ENCODE measurements at places on chromosomes 3 and 15. TPM values are rescaled to one million over a fixed set of nuclear protein-coding genes. Genes with fewer than 3 reads are reported as not detected.

DNA sequence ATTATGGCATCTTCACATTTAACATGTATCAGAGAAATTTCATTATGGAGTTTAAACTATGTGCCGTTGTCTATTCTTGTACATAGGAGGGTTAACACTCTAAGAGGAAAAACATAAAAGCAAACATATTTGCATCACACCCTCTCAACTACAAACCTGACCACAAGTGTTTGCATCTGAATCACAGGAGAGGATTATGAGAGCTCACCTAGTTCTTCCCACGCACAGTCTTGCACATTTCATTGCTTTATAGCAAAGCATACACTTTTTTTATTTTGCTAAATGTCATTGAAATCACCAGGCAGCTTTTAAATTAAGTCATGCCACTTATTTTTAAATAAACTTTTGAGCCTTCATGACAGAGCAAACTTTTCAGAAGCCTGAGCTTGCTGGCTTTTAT lies 12.5 kb downstream of the TRAT1 start:
- DNase-seq, result no peak
- no peaks in the 10 kb centered on the region for H3K36me3 ChIP-seq
- no peaks in the 10 kb centered on the region for H3K4me1 ChIP-seq

GRCh38 chr3:19901918-19902317 lies 32.1 kb downstream of the EFHB start:
- H3K27me3 ChIP-seq, result no peaks in the 10 kb centered on the region
- no peaks in the 10 kb centered on the region for H3K36me3 ChIP-seq
- H3K4me3 ChIP-seq, result no peak overlapping the region

- peaks cover 14% of the 10 kb centered on the region for H3K4me1 ChIP-seq
- no peak overlapping the region for H3K27ac ChIP-seq
- no peak for DNase-seq
- H3K36me3 ChIP-seq, result peaks cover 7% of the 10 kb centered on the region
- H3K27me3 ChIP-seq, result no peaks in the 10 kb centered on the region
These were observed 3.6 kb downstream of the TAGLN3 start for GRCh38 chr3:112002096-112002971.

DNA sequence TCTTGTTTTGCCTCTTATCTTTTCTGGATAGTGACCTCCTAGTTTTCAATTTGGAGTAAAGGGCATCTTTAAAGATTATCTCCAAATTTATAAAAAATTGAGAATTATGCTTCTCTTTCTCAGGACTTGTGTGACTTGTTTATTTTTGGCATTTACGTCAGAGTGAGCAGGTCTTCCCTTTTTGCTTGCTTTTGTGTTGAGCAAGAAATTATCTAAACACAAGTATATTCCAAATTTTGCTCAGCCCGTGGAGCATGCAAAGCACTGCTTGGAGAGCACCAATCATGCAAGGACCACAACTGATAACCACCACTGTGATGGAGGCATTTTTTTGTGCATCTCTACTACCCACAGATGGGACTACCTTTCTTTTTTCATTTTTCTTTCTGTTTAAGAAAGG lies 7.1 kb downstream of the SLC25A26 start:
- no peak for DNase-seq
- H3K27me3 ChIP-seq, result no peaks in the 10 kb centered on the region
- H3K36me3 ChIP-seq, result no peaks in the 10 kb centered on the region
- H3K4me3 ChIP-seq, result no peak overlapping the region
- no peaks in the 10 kb centered on the region for H3K4me1 ChIP-seq

DNA sequence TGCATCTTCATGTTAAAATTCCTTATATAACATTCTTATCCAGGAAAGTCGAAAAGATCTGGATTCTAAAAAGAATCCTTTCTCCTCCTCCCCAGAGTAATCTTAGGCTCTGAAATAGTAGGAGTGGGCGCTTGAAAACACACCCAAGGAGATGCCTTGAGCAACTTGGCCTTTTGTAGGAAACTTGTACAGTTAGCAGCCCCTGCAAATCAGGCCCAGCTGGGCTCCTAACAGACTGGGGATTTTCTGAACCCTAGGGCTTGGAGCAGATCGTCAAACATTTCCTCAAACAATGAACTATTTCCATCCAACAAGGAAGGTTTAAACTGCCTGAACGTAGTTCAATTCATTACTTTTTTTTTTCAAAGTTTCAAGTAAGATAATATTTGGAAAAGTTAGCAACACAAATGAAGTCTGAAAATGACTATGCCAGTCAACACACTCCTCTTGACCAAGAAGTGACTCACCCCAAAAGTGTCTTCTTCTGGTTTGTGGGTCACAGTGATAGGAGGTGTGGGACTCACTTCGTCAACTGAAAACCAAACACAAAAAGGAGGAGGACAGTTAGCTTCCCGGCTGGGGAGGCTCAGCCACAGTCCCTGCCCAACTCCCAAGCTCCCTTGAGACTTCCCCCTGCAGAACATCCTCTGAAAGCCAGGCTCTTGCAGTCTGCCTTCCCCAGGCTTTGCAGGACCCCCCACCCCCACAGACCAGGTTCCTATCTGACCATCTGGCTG lies 129.7 kb downstream of the NTRK3 start:
- H3K4me1 ChIP-seq, result no peaks in the 10 kb centered on the region
- no peaks in the 10 kb centered on the region for H3K36me3 ChIP-seq
- DNase-seq, result no peak
- no peak overlapping the region for H3K4me3 ChIP-seq
- no peak overlapping the region for H3K27ac ChIP-seq

DNA sequence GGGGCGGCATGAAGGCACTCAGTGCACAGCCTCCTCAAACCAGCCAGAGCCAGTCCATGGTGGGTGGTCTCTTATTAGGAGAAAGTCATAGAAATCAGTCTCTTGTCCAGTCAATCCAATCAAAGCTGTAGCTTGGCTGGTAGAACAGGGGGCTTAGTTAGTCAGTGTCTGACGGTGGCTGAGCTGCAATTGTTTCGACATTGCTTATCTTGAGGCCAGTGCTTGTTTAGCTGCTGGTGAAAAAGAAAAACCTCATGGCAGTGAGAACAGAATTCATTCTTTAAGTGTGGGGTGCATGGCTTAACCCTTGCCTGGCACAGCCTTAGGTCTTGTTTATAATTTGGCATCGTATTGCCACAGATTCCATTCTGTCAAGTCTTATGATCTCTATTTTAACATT lies 53.9 kb downstream of the FGD5 start:
- H3K4me1 ChIP-seq, result peaks cover 10% of the 10 kb centered on the region
- no peak overlapping the region for H3K27ac ChIP-seq
- H3K27me3 ChIP-seq, result peaks cover 68% of the 10 kb centered on the region
- no peak overlapping the region for H3K4me3 ChIP-seq
- no peak for DNase-seq

DNA sequence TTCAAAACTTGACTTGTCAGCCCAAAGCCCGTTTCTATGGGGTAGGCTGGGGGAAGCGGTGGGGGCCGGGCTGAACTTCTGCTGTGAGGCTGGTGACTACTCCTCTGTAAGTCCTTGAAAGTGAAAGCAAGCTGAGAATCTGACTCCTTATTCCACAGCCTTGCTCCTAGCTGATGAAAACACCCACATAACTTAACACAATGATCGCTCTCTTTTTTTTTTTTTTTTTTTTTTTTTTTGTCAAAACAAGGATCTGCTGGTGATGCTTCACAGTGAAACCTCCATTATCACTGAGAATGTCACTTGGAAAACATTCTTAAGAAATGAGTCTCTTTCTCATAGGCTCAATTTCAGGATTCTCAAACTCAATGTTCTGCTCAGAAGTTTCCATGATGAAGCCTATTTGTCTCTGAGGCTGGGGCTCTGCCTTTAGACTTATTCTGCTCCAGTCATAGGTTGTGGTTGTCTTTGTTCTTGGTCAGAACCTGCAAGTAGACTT lies 31.4 kb upstream of the TKT start:
- H3K4me3 ChIP-seq, result no peak overlapping the region
- no peaks in the 10 kb centered on the region for H3K27me3 ChIP-seq
- no peak overlapping the region for H3K27ac ChIP-seq
- H3K36me3 ChIP-seq, result peaks cover 7% of the 10 kb centered on the region

DNA sequence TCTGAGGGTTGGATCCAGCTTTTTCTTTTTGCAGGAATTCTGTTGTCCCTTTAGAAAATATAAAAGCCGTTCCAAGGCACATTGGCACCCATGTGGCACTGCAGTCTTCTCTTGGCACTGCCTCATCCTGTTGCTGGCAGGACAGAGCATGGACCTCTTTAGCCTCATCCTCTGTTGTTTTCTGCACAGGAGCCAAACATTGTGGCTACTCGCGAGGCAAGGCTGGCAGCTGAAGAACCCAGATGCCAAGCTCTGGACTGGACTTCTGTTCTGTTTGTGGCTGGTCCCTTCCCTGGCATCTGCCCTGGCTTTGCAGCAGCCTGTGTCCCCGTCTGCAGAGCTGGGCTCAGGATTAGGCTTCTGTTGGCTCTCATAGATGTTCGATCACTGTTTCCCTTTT lies 224.7 kb upstream of the TBC1D5 start:
- H3K27me3 ChIP-seq, result no peaks in the 10 kb centered on the region
- no peak for DNase-seq
- H3K4me1 ChIP-seq, result no peaks in the 10 kb centered on the region

- H3K4me1 ChIP-seq, result no peaks in the 10 kb centered on the region
- no peak overlapping the region for H3K4me3 ChIP-seq
- DNase-seq, result no peak
- H3K36me3 ChIP-seq, result no peaks in the 10 kb centered on the region
These were observed 98.8 kb upstream of the ZBTB20 start for GRCh38 chr3:115245899-115246298.

GRCh38 chr3:195007151-195007550 lies 263.8 kb downstream of the XXYLT1 start:
- no peak overlapping the region for H3K27ac ChIP-seq
- peaks cover 10% of the 10 kb centered on the region for H3K36me3 ChIP-seq
- peaks cover 24% of the 10 kb centered on the region for H3K4me1 ChIP-seq
- peaks cover 80% of the 10 kb centered on the region for H3K27me3 ChIP-seq

DNA sequence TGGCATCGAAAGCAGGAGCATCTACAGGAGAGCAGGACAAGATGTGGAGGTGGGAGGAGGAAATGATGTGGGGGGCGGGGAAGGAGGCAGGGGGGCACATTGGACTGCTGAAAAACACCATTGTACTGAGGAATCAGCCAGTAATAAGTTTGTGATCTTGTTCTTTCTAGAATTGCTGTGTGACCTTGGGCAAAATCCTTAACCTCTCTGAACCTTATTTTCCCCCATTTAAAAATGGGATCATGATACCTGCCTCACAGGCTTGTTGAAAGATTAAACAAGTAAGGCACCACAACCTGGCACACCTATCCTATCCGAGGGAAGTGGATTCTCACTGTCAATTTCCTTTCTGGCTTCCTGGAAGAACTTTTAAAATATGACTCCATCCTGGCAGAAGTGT lies 56.9 kb upstream of the ARRDC4 start:
- H3K4me1 ChIP-seq, result no peaks in the 10 kb centered on the region
- H3K4me3 ChIP-seq, result no peak overlapping the region
- H3K36me3 ChIP-seq, result no peaks in the 10 kb centered on the region

DNA sequence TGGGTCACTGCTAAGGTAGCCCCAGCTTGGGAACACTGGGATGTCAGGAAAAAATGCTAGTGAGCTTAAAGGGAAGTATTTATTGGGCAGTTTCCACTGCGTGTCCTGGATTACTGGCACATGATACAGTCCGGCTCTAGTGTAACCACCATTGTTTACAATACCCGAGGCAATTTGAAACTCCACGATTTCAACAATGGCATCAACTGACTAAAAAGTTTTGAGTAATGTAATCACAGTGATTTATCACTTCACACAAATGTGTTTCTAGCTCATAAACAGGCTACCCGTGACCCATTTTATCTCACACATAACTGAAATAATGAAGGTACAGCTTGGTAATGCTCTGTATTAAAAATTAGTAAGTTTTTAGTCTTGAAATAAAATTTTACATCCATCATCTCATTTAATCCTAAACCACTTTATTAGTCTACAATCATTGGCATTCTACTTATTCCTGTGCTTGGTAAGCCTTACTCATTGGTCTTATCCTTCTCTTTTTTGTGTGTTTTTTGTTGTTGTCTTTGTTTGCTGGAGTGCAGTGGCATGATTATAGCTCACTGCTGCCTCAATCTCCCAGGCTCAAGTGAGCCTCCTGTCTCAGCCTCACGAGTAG lies 7.6 kb downstream of the ZMAT3 start:
- DNase-seq, result no peak
- H3K27ac ChIP-seq, result no peak overlapping the region
- no peaks in the 10 kb centered on the region for H3K27me3 ChIP-seq
- H3K4me1 ChIP-seq, result peaks cover 12% of the 10 kb centered on the region
- no peaks in the 10 kb centered on the region for H3K36me3 ChIP-seq

- H3K27ac ChIP-seq, result no peak overlapping the region
- peaks cover 26% of the 10 kb centered on the region for H3K27me3 ChIP-seq
- no peak overlapping the region for H3K4me3 ChIP-seq
- no peak for DNase-seq
- no peaks in the 10 kb centered on the region for H3K4me1 ChIP-seq
These were observed 208.3 kb downstream of the TJP1 start for GRCh38 chr15:29613951-29614382.

GRCh38 chr3:78427303-78427702 lies 1340.5 kb downstream of the ROBO1 start:
- no peak overlapping the region for H3K4me3 ChIP-seq
- no peak overlapping the region for H3K27ac ChIP-seq
- no peak for DNase-seq
- H3K4me1 ChIP-seq, result no peaks in the 10 kb centered on the region
- H3K27me3 ChIP-seq, result no peaks in the 10 kb centered on the region

- no peak overlapping the region for H3K4me3 ChIP-seq
- DNase-seq, result no peak
- H3K4me1 ChIP-seq, result peaks cover 27% of the 10 kb centered on the region
- peaks cover 68% of the 10 kb centered on the region for H3K27me3 ChIP-seq
- H3K36me3 ChIP-seq, result no peaks in the 10 kb centered on the region
- H3K27ac ChIP-seq, result no peak overlapping the region
These were observed 170.9 kb downstream of the ABHD5 start for GRCh38 chr3:43861635-43862034.

- no peak for DNase-seq
- no peak overlapping the region for H3K27ac ChIP-seq
- H3K27me3 ChIP-seq, result no peaks in the 10 kb centered on the region
- H3K36me3 ChIP-seq, result no peaks in the 10 kb centered on the region
These were observed 1141.4 kb downstream of the TBL1XR1 start for GRCh38 chr3:176055836-176056235.

GRCh38 chr3:126995926-126996512 lies 13.1 kb downstream of the PLXNA1 start:
- H3K36me3 ChIP-seq, result peaks cover 28% of the 10 kb centered on the region
- no peak overlapping the region for H3K4me3 ChIP-seq
- peaks cover 32% of the 10 kb centered on the region for H3K4me1 ChIP-seq
- H3K27me3 ChIP-seq, result no peaks in the 10 kb centered on the region

CLDN18 gene
- 3.3 TPM for total RNA-seq

C3orf20 gene
- 0.28 TPM for total RNA-seq

ECE2 gene
- total RNA-seq, result not detected

TGM4 gene
- total RNA-seq, result 0.14 TPM

GABRR3 gene
- total RNA-seq, result not detected

MDFIC2 gene
- not detected for total RNA-seq
